ENCODE measurements at places on chromosomes 13 and 19.
A peak's percentile ranks its signal among the peaks of the same experiment; 100 is the strongest.

DNA sequence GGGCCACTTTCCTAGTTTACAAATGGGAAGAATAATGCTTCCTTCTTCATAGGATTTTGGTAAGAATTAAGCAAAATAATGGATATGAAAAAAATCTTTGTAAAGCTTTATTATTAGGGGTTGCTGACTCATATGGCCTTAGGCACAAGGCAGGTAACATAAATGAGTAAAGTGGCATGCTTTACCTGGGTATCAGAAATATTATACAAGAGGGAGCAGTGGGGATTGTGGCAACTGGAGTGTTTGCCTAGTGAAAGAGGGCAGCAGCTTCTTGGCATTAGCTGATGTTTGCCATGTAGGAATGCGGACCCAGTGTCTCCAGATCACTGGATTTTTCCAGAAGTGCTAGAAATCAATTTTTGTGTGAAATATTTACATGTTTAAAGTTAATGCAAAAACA lies 19.5 kb downstream of the WDFY2 start:
- no peak for DNase-seq

GRCh38 chr19:39410017-39410830 lies 2.2 kb upstream of the PLEKHG2 start:
- peak; percentile 90 for DNase-seq

DNA sequence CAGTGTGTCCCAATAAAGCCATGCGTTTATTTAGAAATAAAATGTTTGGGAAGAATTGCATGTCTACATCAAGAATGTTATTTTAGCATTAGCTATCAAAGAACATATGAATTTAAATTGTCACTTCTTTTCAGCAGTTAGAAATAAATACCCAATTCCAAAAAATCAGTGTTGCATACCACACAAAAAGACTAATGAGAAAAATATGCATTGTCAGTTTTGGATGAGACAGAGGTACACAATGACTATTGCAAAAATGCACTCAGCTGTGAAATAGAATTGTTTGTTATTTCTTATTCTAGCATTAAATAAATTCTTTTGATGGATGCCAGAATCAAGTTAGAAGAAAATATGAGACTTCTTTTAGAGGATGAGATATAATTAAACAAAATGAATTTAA lies 833.9 kb downstream of the SLITRK1 start:
- no peak for DNase-seq

DNA sequence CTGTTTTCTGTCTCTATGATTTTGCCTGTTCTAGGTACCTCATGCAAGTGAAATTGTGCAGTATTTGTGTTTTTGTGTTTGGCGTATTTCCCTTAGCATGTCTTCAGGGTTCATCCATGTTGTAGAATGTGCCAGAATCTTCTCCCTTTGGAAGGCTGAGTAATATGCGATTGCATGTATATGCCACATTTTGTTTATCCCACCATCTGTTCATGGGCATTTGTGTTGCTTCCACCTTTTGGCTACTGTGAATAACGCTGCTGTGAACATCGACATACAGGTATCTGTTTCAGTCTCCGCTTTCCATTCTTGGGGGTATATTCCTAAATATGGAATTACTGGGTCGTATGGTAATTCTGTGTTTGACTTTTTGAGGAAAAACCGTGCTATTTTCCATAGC lies 190.0 kb downstream of the ATP8A2 start:
- DNase-seq: no peak

DNA sequence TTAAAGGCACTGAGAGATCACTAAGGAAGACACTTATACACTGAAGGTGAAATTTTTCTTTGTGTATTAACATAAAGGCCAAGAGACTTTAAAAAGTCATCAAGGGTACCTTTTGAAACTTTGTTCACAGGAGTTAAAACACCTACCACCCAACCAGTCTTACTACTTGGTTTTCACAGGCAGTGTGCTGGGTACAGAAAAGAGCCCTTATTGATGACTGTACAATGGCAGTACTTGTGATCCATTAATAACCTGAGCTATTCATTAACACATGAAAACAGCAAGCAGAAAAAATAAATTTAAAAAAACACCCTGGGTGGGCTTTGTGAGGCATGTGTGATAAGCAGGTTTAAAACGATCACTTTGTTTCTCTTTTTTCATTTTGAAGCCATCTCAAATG lies 148.9 kb downstream of the TBC1D4 start:
- DNase-seq: no peak

DNA sequence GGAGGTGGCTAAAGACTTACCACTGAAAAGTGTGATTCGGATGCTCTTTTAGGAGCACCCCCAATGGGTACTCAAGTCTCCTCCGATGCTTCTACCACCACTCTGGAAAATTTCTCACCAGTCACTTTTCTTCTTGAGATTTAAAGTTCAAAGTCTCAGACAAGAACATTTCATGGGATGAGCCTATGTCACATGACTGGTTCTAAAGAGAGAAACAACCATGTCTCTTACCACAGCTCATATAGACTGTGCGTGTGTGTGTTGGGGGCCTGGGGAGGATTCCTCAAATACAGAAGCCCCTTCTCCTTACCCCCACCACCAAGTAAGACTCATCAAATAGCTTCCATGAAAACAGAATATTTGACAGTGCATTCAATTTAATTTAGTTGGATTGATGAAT lies 181.7 kb upstream of the MIR17HG start:
- DNase-seq: no peak

GRCh38 chr19:50724522-50725217 lies 1.5 kb downstream of the CLEC11A start:
- peak; percentile 85 for DNase-seq

DNA sequence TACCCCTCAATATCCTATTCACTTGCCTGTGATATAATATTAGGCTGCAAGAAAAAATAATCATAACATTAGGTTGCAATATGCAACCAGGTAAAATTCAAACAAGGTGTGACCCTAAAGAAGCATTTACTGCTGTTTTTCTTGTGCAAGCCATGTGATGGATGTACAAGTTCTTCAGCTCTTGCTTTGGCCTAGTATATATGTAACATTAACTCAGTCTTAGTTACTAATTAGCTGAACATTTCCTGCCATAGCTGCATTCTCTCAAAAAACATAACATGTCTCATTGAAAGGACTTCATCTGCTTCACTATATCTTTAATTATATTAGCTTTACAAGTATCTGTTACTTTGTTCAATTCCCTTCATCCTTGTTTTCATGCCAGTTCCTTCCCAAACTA lies 406.8 kb upstream of the HTR2A start:
- DNase-seq: no peak

DNA sequence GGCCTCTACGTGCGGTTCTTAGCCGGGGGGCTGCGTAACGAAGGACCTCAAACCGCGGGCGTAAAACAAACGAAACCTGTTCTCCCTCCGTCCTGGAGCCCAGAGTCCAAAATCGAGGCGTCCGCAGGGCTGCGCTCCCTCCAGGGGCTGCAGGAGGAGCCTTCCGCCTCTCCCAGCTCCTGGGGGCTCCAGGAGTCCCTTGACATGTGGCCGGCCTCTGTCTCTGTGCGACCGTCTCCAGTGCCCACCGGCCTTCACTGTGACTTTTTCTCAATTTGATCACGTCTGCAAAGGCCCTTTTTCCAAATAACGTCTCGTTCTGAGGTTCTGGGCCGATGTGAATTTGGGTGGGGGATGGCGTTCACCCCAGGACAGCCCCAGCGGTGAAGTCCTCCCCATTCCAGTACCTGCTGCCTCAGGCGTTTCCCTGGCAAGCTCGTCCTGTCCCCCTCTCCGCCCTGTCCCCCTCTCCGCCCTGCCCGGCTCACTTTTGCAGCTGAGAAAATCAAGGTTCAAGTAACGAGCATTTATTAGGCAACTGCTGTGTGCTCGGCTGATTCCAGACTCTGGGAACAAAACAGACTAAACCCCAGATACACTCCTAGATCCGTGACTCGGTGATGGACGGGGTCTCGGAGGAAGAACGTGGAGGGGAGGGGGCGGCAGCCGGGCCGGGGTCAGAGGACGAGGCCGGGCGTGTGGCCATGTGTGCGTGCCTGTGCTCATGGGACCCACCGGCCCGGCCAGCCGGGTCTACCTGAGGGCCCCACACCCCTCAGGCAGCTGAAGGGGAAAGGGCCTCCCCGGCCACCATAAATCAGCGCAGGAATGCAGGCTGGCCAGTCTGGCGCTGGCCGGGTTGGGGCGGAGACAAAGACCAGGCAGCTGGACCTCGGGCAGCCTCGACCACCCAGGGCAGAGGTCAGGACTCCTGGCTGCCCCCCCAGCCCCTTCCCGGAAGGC lies 28.1 kb upstream of the WDR18 start:
- DNase-seq: no peak

DNA sequence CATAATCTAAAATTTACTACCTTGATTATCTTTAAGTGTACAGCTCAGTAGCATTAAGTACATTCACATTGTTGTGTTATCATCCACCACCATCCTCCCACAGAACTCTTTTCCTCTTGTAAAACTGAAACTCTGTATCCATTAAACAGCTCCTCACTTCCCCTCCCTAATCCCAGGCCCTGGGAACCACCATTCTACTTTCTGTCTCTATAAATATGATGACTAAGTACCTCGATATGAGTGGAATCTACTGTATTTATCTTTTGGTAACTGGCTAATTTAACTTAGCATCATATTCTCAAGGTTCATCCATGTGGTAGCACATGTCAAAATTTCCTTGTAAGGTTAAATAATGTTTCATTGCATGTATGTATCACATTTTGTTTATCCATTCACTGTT lies 49.0 kb upstream of the POMP start:
- no peak for DNase-seq

- no peak for DNase-seq
Observed at GRCh38 chr13:28597641-28598040, 61.3 kb upstream of the POMP start.

DNA sequence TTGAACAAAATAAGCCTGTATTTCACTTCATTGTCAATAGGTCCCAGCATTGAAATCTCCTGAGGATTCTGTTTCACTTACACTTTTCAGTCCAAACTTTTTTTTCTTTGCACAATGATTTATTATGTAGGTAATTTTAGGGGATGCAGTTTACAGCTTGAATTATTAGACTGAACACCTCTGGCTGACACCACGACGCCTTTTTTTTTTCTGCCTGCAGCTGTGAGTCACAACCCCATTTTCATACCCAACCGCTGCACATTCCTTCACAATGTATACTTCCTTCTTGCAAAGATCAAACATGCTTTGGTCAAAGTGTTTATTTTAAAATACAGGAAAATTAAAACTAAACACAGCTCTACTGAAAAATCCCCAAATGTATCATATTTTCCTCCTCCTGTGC lies 11.4 kb downstream of the ZIC2 start:
- no peak for DNase-seq

DNA sequence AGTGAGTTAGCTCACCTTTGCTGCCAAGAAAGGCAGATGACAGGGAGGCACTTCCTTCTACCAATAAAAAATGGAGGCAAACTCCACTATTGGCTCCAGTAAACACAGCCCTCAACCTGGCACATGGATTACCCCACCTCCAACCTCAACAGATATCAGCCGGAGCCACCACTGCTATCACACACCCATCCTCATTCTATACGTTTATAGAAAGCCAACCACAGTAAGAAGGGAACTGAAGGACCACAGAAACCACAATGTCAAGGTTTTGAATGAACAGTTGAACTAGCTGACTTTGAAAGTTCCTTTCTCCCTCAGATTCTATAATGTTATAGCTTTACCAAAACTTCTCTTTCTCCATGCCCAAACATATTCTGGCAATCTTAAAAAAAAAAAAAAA lies 526.2 kb downstream of the UQCRFS1 start:
- no peak for DNase-seq

DNA sequence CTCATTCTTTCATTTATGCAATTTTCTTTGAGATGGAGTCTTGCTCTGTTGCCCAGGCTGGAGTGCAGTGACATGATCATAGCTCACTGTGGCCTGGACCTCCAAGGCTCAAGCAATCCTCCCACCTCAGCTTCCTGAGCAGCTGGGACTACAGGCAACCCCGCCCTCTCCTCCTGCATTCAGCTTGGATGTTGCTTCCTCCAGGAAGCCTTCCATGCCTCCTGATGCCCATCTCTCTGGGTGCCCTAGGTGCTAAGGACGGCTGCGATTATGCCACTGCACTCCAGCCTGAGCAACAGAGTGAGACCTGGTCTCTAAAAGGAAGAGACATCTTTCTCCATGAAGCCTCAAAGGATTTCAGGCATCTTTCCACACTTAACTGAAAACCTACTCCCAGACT lies 161.8 kb downstream of the PTPRS start:
- DNase-seq: no peak

GRCh38 chr13:30481241-30481760 lies 15.6 kb upstream of the HMGB1 start:
- no peak for DNase-seq

DNA sequence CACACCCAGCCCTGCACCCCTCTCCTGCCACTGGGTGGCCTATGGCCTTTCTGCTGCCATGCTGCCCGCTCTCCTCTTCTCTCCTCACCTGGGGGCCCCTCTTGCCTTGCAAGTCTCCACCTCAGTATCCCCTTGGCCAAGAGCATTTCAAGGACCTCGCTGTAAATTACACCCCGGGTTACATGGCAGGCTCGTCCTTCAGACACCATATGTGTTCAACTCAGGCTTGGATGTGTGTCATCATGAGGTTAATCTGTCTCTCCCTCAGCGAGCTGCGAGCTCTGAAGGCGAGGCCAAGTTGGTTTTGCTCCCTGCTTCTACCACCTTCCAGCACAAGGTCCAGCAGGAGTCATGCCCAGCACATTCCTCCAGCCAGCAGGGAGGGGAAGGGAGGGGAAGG lies 74.8 kb upstream of the TM9SF2 start:
- no peak for DNase-seq

DNA sequence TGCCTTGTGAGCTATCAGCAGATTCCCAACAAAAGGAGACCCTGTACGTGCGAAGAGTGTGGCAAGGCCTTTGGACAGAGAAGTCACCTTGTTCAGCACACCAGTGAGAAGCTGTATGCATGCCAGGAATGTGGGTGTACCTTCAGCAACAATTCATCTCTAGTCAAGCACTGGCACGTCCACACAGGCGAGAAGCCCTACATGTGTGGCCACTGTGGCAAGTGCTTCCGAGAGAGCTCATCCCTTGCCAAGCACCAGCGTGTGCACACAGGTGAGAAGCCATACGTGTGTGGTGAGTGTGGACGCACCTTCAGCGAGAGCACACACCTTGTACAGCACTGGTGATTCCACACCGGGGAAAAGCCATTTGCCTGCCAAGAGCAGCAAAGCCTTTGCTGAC lies 7.6 kb upstream of the ZSCAN22 start:
- no peak for DNase-seq

GRCh38 chr13:34765446-34766180 lies 176.5 kb upstream of the NBEA start:
- DNase-seq: no peak

DNA sequence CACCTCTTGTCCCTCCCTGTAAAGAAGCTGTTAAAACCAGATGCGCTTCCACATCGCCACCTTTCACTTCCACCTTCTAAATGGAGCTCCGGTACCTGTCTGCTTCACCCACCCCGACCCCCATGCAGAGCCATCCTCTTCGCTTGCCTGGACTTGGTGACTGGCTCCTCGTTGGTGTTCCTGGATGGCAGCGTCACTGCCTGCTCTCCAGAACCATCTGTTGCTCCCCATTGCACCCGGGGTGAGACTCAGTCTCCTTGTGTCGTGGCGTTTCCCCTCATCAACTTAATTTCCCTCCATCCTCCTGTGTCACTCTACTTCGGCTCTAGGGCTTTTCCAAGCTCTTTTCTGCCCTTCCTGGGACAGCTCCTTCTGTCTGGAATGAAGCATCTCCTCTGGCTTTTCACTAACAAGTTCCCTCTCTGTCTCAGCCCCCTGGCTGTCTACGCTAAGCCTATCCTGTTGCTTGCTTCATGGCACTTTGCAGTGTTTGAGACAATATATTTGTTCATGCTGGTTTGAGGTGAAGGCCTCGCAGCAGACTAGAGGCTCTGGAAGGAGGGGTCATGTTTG lies 10.3 kb downstream of the CEBPG start:
- DNase-seq: no peak

GRCh38 chr13:76882431-76882830 lies 3.8 kb downstream of the KCTD12 start:
- DNase-seq: no peak

GRCh38 chr13:59205501-59205900 lies 958.2 kb downstream of the DIAPH3 start:
- no peak for DNase-seq
